ENCODE measurements at places on chromosomes 2 and 18. TPM values are rescaled to one million over a fixed set of nuclear protein-coding genes. Genes with fewer than 3 reads are reported as not detected.

DNA sequence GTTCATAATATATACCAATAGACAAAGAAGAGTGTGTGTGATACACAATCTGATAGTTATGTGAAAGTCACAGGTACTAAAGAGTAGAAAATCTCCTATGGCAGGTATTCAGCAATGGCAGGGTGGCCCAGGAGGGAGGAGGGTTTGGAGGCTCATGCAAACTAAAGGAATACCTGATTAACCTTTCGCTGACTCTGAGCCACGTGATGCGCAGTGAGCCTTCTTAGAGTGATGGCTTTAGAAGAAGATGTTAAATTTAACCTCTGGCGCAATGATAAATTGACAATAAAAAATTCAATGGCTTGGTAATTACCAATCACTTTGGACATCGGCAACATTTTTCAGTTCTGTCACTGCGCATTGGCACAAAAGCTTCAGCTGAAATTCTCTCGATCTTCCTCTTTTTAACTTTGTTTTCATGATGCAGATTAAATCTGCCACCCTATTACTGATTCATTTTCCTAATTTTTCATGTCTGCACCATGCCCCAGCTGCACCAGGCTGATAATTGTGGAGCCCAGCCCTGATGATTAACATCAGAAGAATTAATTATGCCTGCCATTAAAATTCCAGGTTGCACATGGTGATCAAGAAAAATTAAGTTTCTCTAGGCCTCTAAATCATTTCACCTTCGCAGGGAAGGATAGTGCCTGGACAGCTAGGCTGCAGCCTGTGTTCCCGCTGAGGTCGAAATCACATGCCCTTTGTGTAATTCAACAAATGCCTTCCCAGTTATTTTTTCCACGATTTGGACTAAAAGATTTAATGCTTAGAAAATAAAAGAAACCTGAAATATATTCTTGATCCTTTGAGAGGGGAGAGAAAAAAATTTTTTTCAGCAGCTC, 250.6 kb upstream of the HNRNPA3 start:
- no peak for DNase-seq

- DNase-seq: no peak
These were observed 94.4 kb upstream of the NEUROD1 start for GRCh38 chr2:181774685-181775084.

DNA sequence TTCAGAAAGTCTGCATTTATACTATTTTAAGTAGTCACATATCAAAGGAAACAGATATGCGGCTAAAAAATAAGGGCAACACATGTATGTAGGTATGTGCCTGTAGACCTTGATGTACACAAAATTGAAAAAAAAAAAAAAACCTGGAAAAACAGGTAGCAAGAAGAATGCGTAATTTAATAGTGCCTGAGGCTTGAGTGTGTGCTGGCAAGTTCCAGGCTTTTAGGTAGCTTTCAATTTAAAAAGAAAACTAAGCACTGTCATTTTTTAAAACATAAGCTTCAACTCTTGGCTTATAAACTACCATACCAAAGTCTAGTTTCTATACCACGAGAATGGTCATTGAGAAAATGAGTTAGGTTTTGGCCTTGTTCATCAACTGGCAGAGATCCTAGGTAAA, 72.3 kb downstream of the OTX1 start:
- no peak for DNase-seq

DNA sequence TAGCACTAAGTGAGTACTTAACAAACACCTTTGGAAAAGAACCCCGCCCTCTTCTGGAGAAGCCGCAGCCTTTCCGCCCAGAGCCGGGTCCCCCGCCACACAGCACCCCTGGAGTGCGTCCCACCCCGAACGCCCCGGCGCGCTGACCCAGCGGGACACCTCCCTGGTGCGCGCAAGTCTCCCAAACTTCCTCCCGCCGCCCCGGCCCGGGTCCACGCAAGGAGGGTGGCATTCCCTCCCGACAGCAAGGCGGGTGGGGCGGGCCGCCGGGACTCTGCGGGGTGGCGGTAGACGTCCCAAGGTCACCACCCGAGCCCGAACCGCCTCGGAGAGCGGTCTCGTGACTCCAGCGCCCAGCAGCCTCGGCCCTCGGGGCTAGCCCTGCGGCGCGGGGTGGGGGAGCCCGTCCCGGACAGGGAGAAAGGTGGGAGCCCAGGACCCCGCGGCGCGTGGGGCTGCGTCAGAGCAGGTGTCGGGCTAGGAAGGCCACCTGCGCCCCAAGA, 598 bp downstream of the CCDC93 start:
- no peak for DNase-seq

DNAJC27 gene
- 13.3 TPM for total RNA-seq

ZSWIM2 gene
- total RNA-seq: 0.21 TPM

ITGA4 gene
- 49.2 TPM for total RNA-seq

DNA sequence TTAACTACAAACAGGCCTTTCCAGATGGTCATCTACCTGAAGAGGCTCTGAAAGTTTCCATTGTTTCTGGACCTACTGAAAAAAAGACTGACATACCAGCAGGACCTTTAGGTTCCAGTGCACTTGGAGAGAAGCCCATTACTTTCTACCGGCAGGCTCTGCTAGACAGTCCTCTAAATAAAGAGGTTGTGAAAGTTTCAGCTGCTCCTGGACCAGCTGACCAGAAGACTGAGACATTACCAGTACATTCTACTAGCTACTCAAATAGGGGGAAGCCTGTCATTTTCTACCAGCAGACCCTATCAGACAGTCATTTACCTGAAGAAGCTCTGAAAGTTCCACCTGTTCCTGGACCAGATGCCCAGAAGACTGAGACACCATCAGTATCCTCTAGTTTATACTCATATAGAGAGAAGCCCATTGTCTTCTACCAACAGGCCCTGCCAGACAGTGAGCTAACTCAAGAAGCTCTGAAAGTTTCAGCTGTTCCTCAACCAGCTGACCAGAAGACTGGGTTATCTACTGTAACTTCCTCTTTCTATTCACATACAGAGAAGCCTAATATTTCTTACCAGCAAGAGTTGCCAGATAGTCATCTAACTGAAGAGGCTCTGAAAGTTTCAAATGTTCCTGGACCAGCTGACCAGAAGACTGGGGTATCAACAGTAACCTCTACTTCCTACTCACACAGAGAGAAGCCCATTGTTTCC, 65.8 kb downstream of the ALMS1 start:
- DNase-seq: no peak

GRCh38 chr18:71301596-71301995, 1012.8 kb downstream of the SOCS6 start:
- no peak for DNase-seq

GRCh38 chr2:235668782-235669181, 174.9 kb downstream of the AGAP1 start:
- DNase-seq: no peak

GRCh38 chr18:48027401-48027963, 97.0 kb upstream of the SMAD2 start:
- DNase-seq: no peak
